ENCODE measurements at places on chromosomes 3 and 15.

DNA sequence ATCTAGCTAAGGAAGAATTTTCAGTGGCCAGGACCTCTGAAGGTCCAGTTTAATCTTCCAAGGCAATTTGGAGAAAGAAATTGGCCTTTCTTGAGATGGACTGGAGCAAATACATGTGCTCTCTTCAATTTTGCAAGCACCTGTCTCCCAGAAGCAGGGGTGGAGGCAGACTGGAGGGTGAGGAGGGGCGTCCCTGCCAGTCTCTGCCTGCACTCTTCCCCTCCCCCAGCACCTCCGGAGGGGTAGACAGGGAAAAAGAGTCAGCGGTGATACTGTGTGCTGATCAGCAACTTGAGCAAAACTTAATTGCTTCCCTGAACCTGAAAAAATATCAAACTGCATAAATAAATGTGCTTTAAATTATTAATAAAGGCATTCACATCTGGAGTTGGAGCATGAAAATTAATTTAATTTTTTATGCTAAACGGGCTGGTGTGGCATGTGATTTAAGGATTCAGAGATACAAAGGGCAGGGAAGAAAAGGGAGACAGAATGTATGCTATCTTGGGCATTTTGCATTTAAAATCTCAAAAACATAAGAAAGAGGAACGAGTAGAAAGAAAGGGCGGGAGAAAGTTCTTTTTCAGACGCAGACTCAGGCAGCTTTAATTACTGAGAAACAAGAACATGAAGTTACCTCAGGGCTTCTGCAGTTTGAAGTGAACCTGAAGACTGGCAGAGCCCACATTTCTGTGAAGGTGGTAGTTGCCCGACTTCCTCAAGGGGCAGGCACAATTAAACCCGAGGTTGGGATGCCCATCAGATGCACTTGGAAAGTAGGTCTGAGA is 319.7 kb downstream of the UACA start:
- no peak for DNase-seq

DNA sequence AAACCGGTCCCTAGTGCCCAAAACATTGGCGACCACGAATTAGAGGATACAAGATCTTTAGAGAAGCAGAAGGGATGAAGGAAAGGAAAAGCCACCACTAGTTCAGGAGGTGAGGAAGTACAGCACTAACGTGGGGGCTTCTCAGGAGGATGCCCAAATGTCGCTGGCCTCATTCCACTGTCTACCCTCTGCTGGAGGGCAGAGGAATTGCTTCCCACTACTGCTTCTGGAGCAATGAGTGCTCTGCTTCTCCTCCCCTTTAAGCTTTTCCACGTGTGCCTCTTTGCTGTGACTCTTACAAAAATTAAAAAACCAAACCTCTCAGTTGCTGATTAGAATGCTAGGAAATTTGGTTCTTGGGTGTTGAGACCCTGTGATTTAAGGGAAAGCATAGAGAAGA is 281.3 kb downstream of the CLSTN2 start:
- no peak for DNase-seq

- DNase-seq: no peak
Observed at GRCh38 chr3:160400030-160400701, 716 bp downstream of the SMC4 start.

GRCh38 chr3:193029800-193030199 is 112.1 kb upstream of the MB21D2 start:
- DNase-seq: no peak

DNA sequence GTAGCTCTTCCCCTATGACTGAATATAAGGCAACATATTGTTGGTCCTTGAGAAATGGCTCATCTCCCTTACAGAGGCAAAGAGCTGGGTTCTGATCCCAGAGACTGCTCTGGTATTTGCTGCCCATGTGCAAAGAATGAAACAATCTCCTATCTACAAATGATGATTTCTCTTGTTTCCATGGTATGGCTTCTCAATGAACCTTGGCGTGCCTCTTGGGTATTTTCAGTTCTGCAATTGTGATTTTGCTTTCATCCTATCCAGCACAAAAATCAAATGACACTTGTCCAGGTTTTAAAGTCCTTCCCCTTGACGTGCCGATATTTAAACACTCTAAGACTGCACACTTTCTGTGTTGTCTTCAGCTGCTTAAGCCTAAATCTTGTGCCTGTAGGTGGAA is 109.8 kb upstream of the NR2F2 start:
- no peak for DNase-seq

GRCh38 chr3:52221563-52222318 is 3.7 kb downstream of the TLR9 start:
- DNase-seq: no peak

DNA sequence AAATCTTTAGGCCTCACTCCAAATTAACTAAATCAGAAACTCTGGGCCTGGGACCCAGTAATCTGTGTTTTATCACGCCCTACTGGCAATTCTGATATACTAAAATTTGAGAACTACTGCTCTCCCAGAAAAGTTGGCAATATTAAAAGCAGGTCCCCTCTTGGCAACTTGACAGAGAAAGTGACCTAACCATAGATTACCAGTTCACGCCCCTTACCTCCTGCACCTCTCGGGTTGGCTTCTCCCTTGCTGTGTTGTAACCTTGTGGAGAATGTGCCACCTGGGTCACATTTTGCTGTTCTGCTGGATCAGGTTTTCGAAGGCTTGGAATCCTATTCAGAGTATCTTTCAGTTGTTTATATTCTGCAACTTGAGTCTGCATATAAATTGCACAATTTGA is 59.1 kb downstream of the GOLIM4 start:
- no peak for DNase-seq

DNA sequence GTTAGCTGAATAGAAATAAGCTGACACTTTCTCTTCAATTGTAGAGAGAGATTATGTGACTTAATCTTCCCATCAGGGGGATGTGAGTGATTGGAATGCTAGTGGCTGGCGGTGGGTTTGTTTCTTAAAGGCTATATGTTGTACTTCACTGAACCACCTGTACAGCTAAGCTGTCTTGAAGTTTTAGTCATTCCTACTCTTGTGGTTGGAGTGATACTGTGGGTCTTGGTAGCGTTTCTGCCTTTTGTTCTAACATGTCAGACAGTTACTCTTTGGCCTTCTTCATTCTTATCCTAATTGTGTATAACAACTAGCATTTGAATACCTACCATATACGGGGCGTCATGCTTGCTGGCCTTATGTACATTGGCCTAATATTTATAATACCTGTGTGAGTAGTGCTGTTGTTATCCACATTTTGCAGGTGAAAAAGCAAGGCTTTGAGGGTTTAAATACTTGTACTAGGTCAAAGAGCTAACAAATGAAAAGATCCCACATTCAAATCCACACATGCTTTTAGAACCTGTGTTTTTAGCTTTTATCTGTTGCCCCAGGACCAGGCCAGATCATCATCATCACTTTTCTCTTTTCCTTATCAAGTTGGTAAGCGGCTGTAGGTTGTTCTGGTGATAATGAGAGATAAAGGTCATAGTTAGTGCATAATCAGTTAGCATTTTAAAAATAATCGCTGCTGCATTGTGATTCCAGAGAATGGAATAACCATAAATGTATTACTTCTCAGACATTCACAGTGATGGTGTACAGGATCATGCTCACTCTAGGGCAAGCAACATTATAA is 50.2 kb downstream of the AKAP13 start:
- no peak for DNase-seq

DNA sequence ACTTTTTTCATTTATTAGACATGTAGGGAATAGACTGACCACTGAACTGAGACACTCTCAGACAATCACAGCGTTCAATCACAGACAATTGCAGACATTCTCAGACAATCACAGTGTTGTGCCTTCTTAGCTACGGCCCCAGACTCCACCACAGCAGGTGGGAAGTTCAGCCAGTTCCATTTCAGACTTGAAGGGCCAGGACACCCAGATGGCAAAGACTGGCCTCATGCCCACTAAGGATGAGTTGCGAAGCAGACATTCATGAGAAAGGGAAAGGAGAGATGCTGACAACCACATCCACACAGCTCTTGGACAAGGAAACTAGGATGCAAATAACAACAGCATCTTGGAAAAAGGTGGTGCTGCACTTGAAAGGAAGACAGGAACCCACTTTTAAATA is 21.9 kb upstream of the ALDH1L1 start:
- no peak for DNase-seq

DNA sequence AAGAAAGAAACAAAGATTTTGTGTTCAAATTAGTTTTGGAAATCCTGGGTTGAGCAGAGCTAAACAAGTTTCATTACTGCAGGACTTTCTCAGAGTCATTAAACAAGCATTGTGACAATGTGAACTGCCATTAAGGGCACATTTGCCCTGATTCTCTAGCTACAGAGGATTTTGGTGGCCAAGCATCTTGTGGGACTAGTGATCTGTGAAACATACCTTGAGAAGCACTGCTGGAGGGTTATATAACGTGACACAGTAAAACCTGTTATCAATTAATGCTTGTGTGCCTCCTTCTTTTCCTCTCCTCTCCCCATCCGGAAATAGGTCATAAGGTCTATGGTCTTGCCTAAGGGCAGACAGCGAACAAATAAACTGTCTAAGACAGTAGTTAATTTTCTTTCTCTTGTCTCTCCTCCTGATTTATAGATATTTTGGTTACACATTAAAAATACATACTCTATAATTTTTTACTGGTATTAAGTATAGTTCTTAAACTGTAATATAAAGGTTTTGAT is 167.3 kb upstream of the NANOGP8 start:
- DNase-seq: no peak

GRCh38 chr3:64008487-64009351 is 14.6 kb downstream of the PSMD6 start:
- DNase-seq: no peak

DNA sequence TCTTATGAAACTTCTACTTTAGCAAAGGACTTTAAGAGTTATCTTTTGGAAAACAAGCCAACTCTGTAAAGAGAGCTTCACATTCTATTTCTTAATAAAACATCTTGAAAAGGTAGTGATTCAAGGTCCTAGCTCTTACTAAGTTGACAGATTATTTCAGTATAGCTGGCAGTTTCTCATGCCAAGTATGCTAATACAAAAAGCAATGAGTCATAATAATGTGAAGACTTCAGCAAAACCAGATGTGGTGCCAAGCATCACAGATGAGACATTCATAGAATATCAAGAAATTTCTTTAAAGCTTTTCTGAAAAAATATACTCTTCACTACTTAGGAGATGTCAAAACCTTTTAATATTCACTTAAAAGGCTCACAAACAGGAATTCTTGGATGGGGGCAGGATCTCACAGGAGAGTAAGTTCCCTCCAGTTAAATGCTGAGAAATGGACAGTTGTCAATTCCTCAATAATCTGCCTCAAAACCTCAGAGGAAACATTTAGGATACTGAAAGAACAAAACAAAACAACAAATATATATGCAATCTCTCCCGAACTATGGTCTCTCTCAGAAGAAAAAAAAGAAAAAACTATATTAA is 45.6 kb downstream of the DCBLD2 start:
- DNase-seq: no peak

- DNase-seq: no peak
Observed at GRCh38 chr3:128806588-128806987, 72.8 kb upstream of the ACAD9 start.

GRCh38 chr3:16211176-16211904 is 36.9 kb downstream of the GALNT15 start:
- no peak for DNase-seq

- no peak for DNase-seq
Observed at GRCh38 chr15:67190326-67190725, 64.1 kb downstream of the AAGAB start.

GRCh38 chr3:15451216-15452113 is 24.1 kb downstream of the EAF1 start:
- no peak for DNase-seq

GRCh38 chr3:33111581-33111980 is 2.2 kb upstream of the CRTAP start:
- DNase-seq: no peak

DNA sequence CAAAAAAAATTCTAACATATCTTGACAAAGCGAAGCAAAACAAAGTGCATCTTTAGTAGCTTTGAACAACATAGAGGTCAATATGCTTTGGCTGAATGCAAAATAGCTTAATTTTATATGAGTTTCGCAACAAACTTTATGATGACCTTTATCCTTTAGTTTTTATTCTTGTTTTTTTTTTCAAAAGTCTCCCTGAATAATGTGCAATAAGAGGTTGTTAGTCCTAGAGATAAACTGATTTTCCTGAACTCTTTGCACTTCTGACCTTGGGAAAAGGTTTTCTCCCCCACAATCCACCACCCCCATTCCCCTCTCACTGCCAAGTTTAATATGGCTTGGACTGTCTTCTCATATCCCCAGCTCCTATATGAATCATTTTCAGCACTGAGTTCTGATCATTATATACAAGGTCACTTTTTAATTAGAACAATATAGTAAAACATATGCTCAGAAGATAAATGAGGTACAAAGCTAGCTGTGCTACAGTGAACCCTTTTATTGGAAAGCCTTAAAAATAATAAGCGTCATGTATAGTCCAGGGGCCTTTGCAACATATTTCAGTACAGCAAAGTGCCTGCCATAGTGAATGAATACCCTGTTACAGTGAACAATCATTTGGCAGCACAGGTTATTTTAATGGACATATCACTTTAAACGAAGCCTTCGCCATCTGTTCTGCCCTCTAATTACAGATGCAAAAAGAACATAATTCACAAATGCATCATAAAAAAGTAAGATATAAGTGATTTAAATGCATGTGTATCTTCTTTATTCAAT is 496.3 kb upstream of the NR2F2 start:
- DNase-seq: no peak

DNA sequence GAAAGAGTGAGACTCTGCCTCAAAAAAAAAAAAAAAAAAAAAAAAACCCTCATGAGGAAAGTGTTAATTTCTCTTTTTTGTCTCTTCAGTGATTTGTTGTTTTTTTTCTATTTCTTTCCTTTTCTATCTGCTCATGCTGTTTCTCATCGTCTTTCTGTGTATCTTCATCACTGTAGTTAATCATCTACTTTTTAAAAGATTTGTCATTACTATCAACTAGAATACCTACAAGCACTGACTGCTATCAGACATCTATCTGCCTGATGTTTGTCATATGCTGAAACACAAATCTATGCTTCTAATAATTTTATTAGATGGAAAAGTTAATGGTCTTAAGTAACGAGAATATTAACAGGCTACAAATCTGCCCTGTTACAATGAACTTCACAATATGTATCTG is 26.8 kb downstream of the CCDC14 start:
- DNase-seq: no peak

DNA sequence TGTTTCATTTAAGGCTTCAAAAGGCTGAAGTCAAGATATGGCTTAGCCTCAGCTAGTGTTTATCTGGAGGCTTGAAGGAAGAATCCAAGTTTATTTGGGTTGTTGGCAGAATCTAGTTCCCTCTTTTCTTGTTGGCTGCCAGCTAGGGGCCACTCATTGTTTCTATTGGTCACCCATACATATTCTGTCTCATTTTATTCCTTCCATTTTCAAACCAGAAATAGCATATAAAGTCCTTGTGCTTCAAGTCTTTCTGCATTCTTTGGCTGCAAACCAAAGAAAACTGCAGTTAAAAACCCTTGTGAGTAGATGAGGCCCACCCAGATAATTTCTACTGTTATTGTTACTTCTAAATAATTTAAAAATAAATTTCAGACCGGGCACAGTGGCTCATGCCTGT is 301.7 kb downstream of the OXSM start:
- no peak for DNase-seq

GRCh38 chr3:27669591-27669990 is 52.5 kb downstream of the EOMES start:
- DNase-seq: no peak

GRCh38 chr15:99180086-99180963 is 69.1 kb downstream of the TTC23 start:
- DNase-seq: no peak

All from stimulated activated CD8-positive, alpha-beta memory T cell treated with anti-CD3 and anti-CD28 coated beads, Interleukin-4, amount 100 ng/mL, for 4 hours (primary cell).